GM12864 (cell line): ENCODE measurements at places on chromosomes 11 and 22.

DNA sequence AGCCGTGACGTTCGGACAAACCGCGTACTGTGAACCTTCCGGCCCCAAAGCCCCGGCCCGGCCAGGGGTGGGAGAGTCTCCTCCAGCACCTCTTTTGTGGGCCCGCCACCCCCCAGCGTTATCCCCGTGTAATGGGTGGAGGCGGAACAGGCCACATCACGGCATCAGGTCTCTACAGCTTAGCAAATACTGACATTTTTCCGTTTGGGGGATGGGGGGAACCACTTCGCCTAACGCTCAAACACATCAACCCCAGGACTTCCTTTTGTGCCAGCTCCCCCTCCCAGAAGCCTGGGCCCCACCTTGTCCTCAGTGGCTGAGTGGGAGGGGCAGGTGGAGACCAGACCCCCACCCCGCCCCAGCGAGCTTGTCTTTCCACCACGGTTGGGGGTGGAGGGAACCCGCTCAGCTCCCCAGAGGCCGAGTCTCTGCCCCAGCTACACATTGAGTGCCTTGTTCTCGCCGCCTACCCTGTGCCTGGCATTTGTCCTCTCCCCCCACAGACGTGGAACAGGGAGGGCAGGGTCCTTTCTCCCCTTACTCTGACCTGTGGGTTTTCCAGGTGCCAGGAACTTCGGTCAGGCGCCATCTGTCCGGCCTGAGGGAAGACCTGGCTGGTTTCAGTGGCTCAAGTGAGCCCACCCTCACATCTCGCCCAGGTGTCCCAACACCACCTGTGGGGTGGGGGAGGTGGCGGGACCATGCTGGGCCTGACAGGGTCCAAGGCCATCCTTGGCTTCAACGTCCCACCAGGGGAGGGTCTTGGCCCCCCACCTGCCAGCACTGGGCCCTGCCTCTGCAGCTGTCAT lies 29.6 kb downstream of the SBF1 start:
- DNase-seq = no peak

- DNase-seq = no peak
These were observed 15.2 kb downstream of the CCDC134 start for GRCh38 chr22:41815716-41816115.

GRCh38 chr11:47400768-47401279 lies 7.6 kb upstream of the SLC39A13 start:
- no peak for DNase-seq

DNA sequence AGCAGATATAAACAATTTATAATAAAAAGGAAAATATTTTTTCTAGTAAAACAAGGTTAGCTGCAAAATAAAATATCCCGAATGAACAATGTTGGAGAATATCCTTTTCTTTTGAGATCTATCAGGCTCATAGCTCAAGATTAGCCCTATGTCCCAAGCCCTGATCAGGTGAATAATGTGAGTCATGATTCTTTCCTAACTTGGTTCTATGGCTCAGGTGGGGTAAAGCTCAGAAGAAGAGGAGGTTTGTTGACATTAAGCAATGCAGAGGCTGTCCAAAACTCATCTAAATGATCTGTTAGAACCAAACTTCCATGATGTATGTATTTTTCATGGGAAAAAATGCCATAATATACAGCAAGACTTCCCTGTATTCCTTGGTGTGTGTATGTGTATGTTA lies 86.1 kb downstream of the TRIM44 start:
- no peak for DNase-seq

- no peak for DNase-seq
These were observed 648.8 kb downstream of the METTL15 start for GRCh38 chr11:28756977-28757376.

GRCh38 chr11:87628026-87628580 lies 547.1 kb downstream of the RAB38 start:
- no peak for DNase-seq

GRCh38 chr11:10655943-10656576 lies 37.5 kb downstream of the IRAG1 start:
- DNase-seq = no peak

DNA sequence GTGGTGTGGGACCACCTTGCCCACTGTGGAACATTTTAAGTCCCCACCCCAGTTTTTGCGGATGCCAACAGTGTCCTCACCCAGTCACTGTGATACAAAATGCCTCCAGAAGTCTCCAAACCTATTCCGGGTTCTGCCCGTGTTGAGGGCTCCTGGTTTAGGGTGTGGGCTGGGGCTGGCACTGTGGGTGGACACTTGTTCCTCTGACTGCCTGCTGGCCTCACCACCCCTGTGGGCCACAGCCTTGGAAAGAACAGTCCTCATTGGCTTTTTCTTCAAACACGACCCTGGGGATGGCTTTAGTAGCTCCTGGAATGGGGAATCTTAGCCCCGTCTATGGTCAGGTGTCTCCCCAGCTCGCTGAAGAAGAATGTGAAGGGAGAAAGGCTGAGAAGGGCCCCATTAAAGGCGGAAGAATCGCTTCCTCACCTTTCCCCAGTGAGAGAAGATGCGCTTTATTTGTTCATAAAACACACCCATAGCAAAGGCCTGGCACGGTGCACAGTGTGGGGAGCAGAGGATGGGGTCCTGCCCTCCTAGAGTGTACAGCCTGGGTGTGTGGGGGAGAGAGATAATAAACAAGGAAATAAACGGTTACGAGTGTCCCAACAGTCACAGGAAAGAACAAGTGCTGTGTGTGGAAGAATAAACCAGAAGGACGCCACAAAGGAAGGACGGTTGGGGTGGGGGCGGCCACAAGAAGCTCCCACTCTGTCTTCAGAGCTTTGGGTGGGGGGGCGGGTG lies 91.6 kb upstream of the SLC22A12 start:
- DNase-seq = no peak

DNA sequence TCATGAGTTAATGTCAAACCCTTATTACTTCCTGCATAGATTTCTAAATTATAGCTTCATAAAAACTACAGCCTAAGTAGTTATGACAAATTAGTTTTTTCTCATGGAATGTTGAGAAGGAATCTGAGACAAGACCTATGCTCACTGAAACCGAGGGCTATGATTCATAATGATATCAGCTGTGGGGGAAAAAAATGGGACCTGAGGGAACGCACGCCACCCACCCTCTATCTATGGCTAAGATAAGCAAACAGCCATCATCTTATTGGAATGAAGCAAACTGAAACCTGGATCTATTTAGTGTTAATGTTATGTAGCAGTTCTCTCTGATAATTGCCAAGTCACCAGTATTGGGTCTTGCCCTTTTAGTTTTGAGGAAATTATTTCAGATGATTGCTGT lies 906.9 kb upstream of the RAG2 start:
- DNase-seq = no peak

DNA sequence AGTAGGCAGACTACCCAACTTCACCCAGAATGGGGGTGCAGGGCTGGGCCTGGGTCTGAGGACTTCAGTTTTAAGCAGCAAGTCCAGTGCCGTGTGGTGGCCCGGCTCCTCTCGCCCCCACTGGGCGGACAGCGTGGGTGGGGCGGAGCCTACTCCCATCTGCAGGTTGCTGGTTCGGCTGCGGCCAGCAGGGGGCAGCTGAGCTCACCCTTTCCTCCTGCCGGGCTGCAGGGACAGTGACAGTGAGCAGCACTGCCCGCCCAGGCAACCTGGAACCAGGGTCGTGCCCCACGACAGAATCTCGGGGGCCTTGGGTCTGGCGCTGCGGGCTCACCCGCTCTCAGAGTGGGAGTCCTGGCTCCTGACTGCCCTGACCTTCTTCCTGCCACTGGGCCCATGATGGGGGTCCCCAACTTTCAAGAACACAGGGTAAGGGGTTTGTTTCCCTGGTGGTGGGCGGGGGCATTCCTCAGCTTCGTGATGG lies 6.2 kb upstream of the NEAT1 start:
- DNase-seq = no peak

- DNase-seq = no peak
These were observed 65.0 kb upstream of the PTPRJ start for GRCh38 chr11:47915374-47915773.

- no peak for DNase-seq
These were observed 24.2 kb upstream of the OSBPL5 start for GRCh38 chr11:3189196-3189843.

DNA sequence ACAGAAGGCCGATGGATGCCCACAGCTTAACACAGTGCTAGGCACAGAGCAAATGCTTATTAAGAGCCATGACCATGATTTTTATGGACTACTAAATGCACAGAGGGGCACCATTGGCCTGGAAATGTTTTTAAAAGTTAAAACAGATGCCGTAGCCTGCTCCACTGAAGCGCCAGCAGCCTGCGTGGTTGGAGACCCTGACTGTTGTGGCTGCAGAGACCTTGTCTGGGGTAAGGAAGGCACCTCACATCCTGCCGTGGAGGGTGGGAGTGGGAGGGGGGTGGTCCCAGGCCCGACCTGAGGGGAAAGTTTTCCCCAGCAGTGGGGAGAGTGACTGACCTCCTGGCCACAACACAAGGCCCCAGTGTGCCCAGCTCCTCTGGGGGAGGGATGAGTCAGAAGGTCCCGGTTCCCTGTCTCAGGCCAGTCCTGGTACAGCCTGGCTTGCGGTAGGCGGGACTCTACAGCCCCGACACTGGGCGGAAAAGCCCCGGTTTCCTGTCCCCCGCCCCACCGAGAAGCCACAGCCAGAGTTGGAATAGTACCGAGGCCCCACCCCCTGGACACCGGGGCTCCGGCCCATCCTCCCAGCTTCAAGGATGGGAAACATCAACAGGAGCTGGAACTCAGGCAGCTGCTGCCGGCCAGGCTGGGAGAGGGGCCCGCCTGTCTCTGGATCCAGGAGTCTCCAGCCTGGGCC lies 7.0 kb downstream of the CHST1 start:
- no peak for DNase-seq

DNA sequence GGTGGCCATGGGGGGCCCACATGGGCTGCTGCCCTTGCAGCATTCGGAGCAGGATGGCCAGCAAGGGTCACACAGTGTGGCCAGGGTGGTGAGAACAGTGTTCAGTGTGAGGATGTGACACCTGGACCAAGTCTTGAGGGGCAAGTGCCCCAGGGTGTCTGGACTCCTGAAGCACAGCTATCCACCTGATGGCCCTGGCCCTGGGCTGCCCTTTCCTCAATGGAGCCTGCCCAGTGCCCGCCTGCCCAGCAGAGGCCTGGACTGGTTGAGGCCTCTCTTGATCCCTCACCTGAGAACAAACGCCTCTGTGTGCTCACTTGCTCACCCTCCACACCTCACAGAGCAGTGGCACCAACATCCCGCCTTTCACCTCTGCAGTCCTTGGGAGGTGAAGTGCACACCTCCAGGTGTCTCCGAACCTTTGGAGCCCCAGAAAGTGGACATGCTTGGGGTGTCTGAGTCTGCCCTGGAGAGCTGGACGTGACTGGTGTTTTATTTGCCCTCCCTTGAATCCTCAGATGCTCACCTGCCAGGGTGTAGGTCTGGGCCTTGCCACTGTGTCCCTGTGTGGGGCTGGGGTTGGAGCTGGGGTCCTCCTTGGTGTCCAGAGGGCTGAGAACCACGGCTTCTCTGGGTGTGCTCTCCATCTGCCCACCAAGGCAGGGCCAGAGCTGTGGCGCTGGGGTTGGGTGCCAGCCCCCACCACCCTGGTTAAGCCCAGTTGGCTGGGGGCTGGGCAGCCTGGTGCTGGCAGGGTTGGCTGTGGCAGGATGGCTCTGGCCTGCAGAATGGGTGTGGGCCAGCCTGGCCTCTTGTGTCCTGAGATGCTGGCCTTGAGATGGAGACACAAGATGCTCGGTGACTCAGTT lies 3.8 kb upstream of the MUC2 start:
- DNase-seq = no peak

DNA sequence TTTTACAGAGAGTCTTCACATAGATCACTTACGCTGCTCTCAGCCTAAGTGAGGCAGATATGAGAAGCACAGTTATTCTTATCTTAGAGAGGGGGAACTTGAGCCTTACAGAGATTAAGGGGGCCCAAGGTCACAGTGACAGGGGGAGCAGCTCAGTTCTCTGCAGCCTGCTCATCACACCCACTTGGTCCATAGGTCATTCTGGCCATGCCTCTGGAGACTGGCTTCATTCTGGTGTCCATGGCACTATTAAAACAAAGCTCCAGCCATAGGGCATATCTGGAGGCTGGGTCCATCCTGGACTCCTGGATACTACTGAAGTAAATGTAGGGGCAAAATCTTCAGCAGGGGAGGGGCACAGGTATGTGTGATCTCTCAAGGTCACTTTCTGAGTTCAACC lies 5.9 kb downstream of the SLC5A4 start:
- DNase-seq = no peak

DNA sequence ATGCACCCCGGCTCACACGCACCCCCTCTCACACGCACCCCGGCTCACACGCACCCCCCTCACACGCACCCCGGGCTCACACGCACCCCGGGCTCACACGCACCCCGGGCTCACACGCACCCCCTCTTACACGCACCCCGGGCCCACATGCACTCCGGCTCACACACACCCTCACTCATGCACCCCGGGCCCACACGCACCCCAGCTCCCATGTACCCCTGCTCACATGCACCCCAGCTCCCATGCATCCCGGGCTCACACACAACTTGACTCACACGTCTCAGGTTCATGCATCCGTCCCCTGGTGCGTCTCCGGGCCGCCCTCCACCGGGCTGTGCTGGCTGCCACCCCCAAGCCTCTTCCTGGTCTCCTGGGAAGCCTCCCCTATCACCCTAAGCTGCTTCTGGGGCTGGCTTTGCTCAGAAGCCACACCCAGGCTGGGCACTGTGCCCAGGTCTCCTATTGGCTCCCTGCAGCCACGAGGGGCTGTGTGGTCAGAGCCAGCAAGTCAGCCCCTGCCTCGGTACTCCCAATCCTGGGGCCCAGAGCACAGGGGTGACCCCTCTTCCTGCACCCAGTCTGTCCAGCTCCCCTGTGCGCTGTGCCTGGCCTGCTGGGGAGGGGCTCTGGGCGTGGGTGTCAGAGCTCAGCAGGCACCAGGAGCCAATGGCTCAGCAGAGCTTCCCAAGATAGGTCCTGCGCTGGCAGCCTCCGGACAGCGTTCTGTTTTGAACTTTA lies 16.9 kb downstream of the TSPAN4 start:
- no peak for DNase-seq

GRCh38 chr22:25070956-25071355 lies 118.4 kb downstream of the KIAA1671 start:
- no peak for DNase-seq

- DNase-seq = no peak
These were observed 8.5 kb upstream of the DENND5A start for GRCh38 chr11:9273376-9274336.

DNA sequence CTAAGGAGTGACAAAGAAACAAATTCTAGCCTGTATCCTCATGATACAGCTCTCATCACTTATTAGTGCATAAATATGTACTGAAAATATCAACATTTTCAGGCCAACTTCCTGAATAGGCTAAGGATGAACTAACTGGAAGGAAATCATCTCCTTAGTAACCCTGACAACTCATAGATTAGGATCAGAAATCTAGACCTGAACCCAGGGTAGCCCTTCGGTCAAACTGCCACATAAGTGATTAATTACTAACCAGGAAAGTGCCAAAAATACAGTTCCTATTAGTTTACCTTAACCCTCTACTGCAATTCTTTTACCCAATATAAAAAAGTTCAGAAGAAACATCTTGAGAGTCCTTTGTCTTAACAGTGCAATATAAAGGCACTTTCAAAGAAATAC lies 40.0 kb downstream of the AMBRA1 start:
- no peak for DNase-seq

GRCh38 chr11:116217006-116217405 lies 555.8 kb downstream of the BUD13 start:
- no peak for DNase-seq
